ENCODE measurements at places on chromosomes 2 and 18. TPM values are rescaled to one million over a fixed set of nuclear protein-coding genes. Genes with fewer than 3 reads are reported as not detected.

Gene MFSD2B
- not detected for total RNA-seq

Gene C2orf66
- 0.98 TPM for total RNA-seq

DNA sequence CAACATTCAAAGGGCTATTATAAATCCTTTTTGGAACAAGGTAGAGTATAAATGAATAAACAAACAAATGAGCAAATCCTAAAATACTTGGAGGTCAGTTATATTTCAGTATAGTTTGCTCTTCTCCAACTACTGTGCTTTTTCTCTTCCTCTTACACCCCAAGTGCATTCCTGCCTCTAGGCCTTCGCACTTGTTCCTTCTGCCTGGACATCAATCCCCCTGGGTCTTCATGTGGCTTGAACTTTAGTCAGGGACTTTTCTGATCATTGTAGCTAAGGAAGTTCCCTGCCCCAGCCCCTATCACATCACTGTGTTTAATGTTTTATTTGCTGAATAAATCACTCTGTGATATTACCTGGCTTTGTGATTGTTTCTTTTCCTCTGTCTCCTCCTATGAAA is 418.2 kb upstream of the HNRNPA3 start:
- DNase-seq = no peak

- DNase-seq = no peak
These were observed 848 bp downstream of the TMSB10 start for GRCh38 chr2:84906108-84906899.

Data from MCF 10A (cell line).